Activated gamma-delta T cell treated with anti-CD3 and anti-CD28 coated beads, Interleukin-2, amount 50 U/mL, for 16 hours (primary cell): ENCODE measurements at places on chromosomes 12 and 14.

DNA sequence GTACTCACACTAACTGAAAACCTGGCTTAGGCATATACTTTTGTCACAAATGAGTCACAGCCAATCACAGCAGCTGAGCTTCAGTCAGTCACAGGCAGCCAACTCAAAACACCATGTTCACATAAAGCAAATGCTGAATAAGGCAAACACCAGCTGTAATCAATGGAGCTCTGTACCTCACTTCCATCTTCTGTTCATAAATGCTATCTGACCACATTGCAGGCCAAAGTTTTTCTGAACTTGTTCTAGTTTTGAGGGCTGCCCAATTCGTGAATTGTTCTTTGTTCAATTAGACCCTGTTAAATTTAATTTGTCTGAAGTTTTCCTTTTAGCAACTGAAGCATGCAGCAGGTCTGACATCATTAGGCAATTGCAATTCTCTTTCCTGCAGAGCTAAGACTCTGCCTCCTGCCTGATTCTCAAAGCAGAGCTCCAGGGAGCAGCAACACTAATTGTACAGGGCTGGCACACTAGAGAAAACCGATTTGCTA, 129.9 kb downstream of the WIF1 start:
- no peak for DNase-seq

DNA sequence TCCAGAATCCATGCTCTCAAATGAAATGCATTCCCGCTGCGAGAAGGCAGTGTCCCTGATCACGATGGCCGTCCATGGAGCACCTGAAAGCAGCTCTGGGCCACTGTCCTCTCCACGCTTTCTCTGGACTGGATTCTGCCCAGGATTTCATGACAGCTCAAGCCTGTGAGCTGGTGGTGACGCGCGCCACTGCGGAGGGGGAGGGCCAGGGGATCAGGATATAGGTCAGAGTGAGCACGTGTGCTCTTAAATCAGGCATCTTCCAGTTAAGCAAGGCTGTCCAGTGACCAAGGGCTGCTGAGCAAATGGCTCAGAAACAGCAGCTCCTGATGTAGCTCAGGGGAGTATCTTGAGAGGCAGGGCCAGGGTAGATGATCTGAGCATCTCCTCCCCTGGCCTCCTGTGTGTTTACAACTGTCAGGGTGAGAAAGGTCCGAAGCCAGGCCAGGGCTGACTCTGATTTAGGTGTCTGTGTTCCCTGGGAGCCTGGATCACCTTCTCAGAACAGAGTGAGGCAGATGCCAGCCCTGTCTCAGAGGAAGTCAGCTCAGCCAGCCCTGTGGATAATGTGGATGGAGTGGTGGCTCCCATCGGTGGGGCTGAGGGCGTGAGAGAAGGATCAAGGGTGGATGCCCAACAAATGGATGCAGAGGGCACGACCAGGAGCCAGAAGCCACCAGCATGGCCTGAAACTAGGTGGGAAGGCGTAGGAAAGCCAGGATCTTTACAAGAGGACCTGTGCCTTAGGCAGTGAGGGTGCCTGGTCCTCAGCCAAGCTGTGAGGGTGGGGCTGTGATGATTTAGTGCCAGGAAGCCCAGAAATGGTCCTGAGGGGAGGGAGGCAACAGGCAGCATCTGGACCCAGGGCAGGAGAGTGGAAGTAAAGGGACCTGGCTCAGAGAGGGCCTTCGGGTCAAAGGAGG, 55.3 kb downstream of the ELK3 start:
- no peak for DNase-seq

DNA sequence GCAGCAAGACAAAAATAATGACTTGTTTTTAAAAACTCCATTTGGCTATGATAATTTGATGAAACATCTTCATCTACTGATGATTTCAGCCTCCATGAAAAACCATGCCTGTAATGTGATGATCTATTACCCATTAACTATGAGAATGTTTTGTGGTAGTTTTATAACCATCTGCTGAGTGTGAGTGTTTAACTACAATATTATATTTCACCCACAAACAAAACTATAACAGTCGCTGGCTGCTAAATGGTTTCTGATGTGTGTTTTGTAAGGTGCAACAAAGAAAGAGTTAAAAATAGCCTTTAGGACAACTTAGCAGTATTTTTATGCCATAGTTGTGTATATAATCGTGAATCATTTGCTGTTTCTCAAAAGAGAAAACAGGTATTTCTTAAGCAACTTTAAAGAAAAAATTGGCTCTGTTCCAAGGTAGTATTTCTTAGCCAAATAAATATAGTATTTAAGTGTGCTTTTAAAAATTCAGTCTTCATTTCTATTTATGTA, 4.9 kb downstream of the PTHLH start:
- DNase-seq = no peak

- no peak for DNase-seq
These were observed 855.3 kb upstream of the FLRT2 start for GRCh38 chr14:84674636-84675035.

GRCh38 chr14:73612339-73613045, at the start of gene ACOT6:
ACOT6 (plus strand) TSS chr14:73612517; CDS start chr14:73612572, 55 bp downstream.
- DNase-seq = peak; percentile 30
